Uterus (tissue), 4 donors: ENCODE measurements at places on chromosomes 7 and 10. TPM values are rescaled to one million over a fixed set of nuclear protein-coding genes. Genes with fewer than 3 reads are reported as not detected.

CYP17A1 gene
- 3.6 TPM for total RNA-seq

SLC26A3 gene
- total RNA-seq: 1.0 TPM

GIMAP2 gene
- total RNA-seq: 59.7 TPM

GRCh38 chr10:77077316-77077945, 560.2 kb downstream of the KCNMA1 start:
- DNase-seq: no peak

DNA sequence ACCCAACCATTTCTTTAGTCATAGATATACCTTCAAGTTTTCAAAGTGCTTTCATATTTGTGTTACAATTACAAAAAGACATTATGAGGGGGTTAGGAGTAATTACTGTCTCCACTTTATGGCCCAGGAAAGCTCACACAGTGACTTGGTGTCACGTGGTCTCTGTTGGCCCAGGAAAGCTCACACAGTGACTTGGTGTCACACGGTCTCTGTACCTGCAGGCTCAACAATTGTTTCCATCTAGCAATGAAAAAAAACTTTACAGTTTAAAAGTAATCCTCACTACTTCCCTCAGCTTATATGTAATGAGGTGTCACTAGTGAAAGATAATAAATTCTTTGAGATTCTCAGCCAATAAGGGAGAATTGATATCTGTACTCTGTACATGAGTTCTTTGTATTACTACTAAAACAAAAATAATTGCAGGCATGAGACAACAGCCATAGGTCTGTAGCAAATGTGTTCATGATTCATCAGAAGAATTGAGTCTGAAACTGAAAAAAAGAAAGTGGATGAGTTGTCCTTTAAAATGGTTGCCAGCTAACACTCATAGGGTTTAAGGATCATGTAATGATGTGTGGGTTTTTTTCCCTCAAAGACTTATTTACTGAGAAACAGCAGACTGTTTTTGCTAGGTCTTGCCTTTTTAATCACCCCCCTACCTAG, 10.9 kb downstream of the OGDH start:
- no peak for DNase-seq
